Fibroblast of pulmonary artery (primary cell): ENCODE measurements at places on chromosomes 13 and 19.

- no peak for DNase-seq
Observed at GRCh38 chr13:71255633-71256032, 611.4 kb downstream of the DACH1 start.

GRCh38 chr19:43690444-43690843, 20.5 kb upstream of the PLAUR start:
- DNase-seq, result no peak

- no peak for DNase-seq
Observed at GRCh38 chr19:39759457-39760184, 19.0 kb upstream of the LEUTX start.

GRCh38 chr19:1469255-1470054, 9.6 kb downstream of the C19orf25 start:
- no peak for DNase-seq

DNA sequence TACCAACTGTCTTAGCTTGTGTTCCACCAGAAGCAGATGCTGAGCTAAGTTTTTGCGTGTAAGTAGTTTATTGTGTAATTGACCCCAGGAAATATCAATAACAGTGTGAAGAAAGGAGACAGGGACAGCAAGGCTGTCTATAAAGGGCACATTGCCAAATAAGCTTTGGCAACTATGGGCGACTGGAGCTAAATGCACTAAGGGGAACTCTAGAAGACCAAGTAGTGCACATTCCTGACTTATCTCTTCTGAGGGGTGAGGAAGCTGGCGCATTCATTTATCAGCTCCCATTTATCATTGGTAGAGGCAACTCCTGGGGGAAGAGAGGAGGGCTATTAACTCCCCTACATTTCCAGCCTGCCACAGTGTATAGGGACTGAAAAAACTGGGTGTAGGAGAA, 135.0 kb downstream of the DLEU7 start:
- DNase-seq, result peak; percentile 53

GRCh38 chr13:30058429-30058828, 208.0 kb upstream of the UBL3 start:
- no peak for DNase-seq

DNA sequence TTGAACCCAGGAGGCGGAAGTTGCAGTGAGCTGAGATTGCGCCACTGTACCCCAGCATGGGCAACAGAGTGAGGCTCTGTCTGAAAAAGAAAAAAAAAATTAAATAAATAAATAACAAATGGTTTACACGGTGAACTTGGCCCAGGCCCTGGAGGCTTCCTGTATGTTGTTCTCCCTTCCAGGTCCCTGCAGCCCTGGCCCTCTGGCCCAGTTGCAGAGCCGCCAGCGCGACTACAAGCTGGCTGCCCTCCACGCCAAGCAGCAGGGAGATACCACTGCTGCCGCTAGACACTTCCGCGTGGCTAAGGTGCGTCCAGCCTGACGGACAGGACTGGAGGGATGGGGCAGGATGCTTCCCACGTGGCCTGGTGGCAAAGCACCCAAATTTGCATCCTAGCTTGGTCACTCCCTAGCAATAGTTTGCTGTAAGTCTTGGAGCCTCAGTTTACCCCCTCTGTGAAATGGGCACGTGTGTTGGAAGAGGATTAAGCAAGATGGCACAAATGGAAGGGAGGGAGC, 11.9 kb downstream of the CC2D1A start:
- DNase-seq, result no peak
